ENCODE measurements at places on chromosomes 1 and 21.

GRCh38 chr21:41451753-41452676 is 26.0 kb downstream of the MX1 start:
- DNase-seq = no peak

DNA sequence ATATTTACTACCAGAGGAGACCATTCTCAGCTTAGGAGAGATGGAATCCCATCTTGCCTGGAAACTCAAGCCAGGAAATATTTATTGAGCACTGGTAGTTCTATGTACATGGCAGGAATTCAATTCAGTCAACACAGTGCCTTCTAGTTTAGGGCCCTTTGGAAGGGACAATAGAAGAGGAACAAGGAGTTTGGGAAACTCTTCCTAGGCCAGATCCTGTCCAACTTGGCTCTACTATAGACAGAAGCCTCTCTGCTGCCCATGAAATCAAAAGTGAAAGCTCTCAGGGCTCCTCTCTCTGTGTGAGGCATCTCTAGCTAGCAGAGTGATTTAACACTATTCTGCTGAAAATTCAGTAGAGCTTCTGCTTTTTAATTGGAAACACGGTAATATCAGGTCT is 244.6 kb upstream of the MAP1LC3C start:
- DNase-seq = no peak

- no peak for DNase-seq
These were observed 181.3 kb upstream of the SPAG17 start for GRCh38 chr1:118366286-118366685.

- no peak for DNase-seq
These were observed 8.7 kb downstream of the SDHB start for GRCh38 chr1:17045150-17045549.

GRCh38 chr1:203216274-203217138 is 13.0 kb downstream of the CHIT1 start:
- DNase-seq = no peak

DNA sequence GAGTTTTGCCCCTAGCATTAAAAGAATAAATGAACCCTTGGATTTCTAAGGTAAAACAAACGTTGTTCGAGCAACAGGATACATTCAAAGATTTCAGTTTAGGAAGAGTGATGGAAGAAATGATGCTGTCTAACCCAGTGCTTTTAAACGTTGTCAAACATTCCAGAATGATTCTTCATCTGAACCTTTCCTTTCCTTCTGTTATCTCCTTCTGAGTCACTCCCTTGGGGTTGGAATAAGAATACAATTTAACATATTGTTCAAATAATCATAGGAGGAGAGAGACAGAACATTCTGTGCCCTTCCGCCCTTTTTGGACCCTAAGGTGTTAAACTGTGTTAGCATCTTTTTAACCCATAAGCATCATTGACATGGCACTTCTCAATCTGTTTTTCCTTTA is 61.1 kb upstream of the RCOR3 start:
- peak; percentile 37 for DNase-seq

DNA sequence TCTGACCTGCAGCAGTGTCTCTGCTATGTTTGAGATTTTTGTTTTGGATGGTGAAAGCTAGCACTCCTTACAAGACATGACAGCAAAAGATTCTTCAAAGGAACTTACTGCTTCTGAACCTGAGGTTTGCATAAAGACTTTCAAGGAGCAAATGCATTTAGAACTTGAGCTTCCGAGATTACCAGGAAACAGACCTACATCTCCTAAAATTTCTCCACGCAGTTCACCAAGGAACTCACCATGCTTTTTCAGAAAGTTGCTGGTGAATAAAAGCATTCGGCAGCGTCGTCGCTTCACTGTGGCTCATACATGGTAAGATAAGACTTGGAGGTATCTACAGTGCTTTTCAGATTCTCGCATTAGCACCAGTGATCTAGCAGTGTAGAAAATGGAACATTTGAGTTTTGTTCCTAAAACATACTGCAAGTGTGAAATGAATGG is 200.2 kb downstream of the PDE4B start:
- no peak for DNase-seq

DNA sequence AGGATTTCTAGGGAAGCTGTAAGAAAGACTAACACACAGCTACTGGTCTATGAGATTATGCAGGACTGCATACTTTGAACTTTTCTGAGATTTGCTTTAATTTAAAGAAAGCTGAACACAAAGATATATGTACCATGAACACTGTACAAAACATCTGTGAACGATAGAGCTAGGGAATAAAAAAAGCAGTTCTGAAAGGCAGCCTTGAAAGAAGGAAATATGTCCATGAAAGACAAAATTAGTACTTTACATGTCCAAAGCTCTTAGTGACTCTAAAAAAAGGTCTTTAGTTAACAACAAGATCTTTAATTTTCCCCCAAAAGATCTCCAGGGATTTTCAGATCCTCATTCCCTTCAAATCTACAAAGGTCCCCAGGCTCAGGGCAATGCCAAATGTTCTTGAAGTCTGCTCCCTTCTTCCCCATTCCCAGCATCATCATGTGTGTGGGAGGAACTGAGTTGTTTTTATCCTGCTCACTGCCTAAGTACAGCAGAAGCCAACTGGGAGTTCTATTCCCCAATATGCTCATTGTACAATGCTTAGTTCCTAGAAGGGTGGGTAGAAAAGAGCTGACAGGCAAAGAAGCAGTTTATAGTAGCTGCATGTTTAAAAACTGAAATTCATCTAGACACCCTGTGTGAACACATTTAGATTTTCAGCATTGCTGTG is 60.1 kb upstream of the PTCH2 start:
- DNase-seq = no peak

DNA sequence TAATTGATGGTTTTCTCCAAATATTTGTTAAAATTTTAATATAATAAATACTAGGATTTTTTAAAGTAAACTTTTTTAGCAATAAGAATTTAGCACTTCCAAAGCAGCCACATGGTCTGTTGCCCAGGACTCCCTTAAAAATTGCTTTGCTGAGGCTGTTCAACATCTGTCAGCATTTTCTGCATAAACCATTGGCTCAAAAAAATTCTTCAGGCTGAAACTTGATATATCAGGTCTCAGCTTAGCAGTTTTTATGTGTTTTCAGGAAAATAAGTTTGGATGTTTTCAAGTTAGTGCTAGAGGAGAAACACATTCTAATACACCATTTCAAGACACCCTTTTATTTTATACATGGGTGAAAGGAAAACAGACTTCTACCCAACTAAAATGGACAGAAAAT is 69.1 kb upstream of the C1orf105 start:
- DNase-seq = no peak

DNA sequence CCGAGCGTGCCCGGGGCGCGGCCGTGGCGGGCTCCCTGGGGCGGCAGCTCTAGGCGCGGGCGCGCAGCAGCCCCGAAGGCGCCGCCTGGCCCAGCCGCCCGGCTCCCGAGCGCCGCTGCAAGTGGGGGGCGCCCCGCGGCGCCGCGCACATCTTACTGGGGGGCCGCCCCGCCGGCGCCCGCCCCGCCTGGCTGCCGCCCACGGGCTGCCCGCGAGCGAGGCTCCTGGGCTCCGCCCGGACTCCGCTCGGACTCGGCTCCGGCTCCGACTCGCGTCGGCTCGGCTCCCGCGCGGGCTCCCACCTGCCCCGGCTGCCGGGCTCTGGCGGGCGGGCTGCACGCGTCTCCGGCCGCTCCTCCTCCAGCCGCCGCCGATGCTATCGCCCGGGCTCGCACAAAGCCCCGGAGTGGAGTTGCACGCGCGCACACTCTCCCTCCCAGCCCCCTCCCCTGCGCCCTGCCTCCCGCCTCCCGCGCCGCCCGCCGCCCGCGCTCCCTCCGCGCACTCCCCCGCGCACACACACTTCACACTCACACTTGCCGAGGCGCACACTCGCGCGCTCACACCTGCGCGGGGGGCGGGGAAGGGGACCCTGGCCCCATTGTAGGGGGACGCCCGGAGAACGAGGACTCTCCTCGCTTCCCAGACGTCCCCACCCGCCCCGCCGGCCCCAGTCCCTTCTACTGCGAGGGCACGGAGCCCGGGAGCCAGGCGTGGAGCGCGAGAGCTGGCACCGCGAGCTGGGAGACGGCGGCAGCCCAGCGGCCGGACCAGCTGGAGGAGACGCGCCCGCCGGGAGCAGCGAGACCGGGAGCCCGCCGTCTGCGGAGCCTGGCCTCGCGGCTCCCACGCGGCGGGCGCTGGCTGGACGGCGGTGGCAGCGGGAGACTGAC is at the start of gene GRIK3:
Gene GRIK3, minus strand, starts transcription at position 395 of the 893 bp plus-strand sequence. CDS start 407 bp downstream, outside the sequence.
- DNase-seq = no peak

DNA sequence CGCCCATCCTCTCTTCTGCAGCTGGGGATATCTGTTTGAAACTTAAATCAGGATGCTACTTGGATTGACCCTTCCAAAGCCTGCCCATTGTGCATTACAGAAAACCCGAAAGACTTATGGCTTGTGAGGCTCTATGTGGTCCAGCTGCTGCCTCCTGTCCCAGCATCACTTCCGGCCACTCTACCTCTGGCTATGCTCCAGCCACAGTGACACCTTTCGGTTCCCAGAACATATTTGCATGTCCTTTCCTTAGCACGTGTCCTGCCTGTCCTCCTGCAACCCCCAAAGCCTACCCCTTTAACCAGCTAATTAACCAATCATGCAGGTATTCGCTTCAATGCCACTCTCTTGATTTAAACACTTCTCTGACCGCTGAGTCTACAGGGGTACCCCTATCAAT is 167.6 kb downstream of the PRDM2 start:
- DNase-seq = no peak

GRCh38 chr1:172344444-172344843 is 76.0 kb upstream of the C1orf105 start:
- DNase-seq = no peak

GRCh38 chr21:44286716-44287632 is 1.3 kb downstream of the AIRE start:
- no peak for DNase-seq

- DNase-seq = no peak
These were observed 392.7 kb downstream of the SMYD3 start for GRCh38 chr1:246114369-246114768.

GRCh38 chr1:21126324-21126723 is 50.4 kb downstream of the EIF4G3 start:
- DNase-seq = no peak

DNA sequence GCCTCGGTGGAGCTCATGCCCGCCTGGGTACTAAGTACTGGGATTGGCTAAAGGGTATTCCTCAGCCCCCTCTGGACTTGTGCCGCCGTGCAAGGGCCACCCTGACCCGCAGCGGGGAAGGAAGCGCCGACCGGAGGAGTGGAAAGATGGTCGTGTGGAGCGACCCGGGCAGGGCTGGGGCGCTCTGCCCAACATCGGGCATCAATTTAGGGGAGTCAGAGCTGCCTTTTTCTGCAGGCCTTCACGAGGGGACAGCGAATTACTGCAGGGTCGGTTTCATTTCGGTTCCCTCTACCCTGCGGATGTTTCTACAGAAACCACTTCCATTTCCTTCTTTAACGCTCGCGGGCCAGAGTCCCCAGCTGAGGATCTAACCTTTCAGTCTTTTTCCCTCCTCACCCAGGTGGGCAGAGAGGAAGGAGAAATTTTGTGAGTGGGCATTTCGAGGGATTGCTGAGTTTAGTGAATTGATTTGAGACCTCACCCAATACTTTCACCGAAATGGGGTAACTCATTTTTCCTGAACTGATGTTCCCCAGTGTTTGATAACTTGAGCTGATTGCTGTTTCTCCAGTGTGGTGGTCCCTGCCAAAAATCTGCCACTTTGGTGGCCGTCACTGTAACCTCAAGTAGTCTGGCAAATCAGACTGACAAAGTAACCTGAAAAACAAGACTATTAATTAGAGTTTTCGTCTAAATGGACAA is 1.1 kb downstream of the TOR1AIP1 start:
- no peak for DNase-seq

DNA sequence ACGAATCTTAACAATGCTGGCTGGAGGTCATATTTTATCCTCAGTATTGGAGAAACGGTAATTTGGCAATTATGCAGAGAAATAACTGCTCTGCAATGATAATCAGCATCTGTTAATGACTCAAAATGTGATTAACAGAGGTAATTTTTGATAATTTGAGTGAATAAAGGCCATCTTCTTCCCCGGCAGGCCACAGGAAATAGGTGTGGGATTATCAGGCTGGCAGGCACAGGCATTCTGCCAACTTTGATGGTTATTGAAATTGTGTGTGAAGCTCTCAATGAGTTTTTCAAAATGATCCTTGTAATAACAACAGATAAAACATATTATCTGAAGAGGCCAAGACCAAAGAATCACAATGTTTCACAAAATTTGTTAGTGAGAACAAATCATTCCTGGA is 309.0 kb downstream of the PTGER3 start:
- no peak for DNase-seq

GRCh38 chr1:200221614-200222282 is 188.1 kb downstream of the ZNF281 start:
- DNase-seq = no peak

- no peak for DNase-seq
These were observed 106.4 kb upstream of the PPP2R5A start for GRCh38 chr1:212178851-212179250.

DNA sequence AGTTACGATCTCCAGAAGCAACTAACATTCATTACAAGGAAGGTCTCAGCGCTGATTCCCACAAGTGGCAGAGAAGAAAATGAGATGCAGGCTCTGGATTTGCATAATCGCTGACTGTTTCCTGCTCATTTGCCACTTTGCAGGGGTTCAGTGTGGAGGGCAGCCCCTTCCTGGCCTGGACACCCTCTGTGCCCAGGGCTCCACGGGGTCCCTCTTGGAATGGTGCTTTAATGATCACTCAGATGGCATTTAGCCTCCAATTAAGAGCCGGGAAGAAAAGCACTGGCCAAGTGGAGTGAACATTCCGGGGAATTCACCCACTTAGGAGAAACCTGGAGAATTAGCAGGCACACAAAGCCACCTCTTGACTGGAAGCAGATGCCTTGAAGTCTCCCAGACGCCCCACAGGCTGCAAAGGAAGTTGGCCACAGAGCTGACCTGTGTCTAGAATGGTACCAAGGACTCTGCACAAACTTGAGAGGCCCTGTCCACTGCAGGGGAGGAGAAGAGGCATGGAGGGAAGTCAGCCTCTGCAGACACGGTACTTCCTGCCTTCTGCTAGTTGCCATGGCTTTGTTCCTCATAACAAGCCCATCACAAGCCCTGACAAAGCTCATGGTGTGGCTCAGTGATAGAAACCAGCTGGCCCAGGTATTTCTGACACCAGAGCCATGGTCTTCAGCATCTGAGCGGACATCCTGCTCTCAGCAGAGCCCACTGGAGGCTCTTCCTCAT is 157.2 kb downstream of the KAZN start:
- DNase-seq = no peak

DNA sequence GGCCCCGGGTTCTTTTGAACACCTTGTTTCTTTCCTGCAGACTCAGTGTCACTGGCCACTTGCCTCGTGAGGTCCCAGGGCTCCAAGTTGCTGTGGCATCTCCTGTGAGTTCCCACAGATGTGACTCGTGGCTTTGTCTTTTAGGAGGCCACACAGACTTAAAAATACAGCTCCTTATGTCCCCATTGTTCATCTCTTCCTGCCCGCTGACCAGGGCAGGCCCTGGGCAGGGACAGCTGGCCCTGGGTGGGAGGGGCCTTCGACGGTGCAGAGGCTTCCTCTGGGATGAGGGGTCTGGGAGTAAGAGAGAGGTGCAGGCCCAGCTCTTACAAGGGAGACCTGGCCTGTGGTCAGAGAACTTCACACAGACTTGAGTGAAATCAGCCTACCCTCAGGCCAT is 15.6 kb downstream of the LDLRAP1 start:
- no peak for DNase-seq
